ENCODE measurements at places on chromosomes 2 and 18. TPM values are rescaled to one million over a fixed set of nuclear protein-coding genes. Genes with fewer than 3 reads are reported as not detected.

GRCh38 chr2:160512491-160512890 lies 18.9 kb upstream of the RBMS1 start:
- no peaks in the 10 kb centered on the region for H3K27me3 ChIP-seq
- H3K36me3 ChIP-seq, result no peaks in the 10 kb centered on the region
- H3K4me3 ChIP-seq, result no peak overlapping the region

The SRD5A2 gene
- total RNA-seq, result not detected

- H3K4me3 ChIP-seq, result no peak overlapping the region
- DNase-seq, result no peak
- H3K27me3 ChIP-seq, result no peaks in the 10 kb centered on the region
- no peaks in the 10 kb centered on the region for H3K4me1 ChIP-seq
These were observed 41.2 kb downstream of the CTIF start for GRCh38 chr18:48580066-48580465.

GRCh38 chr2:145410086-145410485 lies 890.2 kb upstream of the ZEB2 start:
- H3K27ac ChIP-seq, result no peak overlapping the region
- H3K4me3 ChIP-seq, result no peak overlapping the region
- H3K27me3 ChIP-seq, result no peaks in the 10 kb centered on the region
- DNase-seq, result no peak

DNA sequence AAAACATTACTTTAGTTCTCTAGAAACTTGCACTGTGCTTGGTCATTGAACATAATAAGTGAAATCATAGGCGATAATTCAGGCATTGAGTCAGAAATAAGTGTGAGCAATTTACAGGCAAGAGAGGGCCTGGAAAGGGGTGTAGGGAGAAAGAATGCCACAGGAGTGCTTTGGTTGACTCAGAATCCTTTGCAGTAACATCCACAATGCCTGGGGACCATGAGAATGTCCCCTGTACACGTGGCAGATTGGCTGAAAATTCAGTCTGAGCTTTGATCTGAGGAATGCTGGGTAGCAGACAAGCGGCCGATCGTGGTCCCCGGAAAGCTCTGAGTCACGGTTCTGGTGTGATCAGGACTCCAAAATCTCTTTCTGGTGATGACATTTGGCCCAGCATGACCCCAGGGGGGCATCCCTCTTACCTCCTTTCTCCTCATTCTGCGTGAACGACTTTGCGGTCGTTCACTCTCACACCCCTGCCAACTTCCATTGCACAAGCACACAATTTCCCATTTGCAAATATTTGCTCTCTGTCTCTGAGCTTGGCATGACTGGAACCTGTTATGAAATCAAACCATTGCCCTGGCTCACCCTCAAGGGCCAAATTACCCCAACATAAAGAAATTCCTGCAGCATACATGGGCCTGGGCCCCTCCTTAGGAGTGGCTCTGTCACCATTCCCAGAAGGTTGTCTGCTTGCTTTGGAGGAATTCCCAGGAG lies 305.0 kb upstream of the EPAS1 start:
- H3K4me1 ChIP-seq, result no peaks in the 10 kb centered on the region
- no peaks in the 10 kb centered on the region for H3K27me3 ChIP-seq
- no peak for DNase-seq
- no peak overlapping the region for H3K4me3 ChIP-seq
- peaks cover 3% of the 10 kb centered on the region for H3K36me3 ChIP-seq

GRCh38 chr2:146544701-146545100 lies 1300.1 kb upstream of the ACVR2A start:
- no peak overlapping the region for H3K27ac ChIP-seq
- no peaks in the 10 kb centered on the region for H3K36me3 ChIP-seq
- H3K4me1 ChIP-seq, result no peaks in the 10 kb centered on the region
- no peak overlapping the region for H3K4me3 ChIP-seq

DNA sequence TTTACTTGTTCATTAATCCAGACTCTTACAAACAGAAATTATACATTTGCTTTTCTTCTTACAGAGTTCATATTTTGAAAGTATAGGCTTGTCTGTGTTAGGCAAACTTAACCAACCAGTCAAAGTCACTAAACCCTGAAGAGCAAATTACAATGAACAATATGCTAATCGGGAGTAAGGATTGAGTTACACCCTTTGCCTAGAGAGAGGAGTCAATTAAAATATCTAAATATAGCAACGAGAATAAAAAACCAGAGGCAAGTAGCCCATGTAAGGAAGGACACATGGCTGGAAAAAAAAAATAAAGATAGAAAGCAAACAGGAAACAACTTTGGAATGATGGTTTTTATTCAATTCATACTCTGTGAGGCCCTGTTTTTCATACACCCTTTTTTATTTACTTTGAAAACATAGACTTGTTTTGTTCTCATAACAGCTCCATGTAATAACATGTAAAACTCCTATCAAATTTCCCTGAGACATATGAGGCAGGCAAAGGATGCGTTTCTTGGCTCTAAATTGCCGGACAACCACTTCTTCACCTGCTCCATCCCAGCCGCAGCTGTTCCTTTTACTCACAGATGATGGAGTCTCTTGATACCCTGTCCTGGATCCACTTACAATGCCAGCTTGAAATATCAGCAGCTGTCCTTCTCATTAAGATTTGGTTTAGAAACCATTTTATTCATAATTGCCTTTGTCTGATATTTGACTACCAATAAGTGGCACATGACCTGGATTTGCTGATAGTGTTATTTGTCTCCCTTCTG lies 767.7 kb upstream of the GCFC2 start:
- no peak overlapping the region for H3K4me3 ChIP-seq
- no peak overlapping the region for H3K27ac ChIP-seq
- no peaks in the 10 kb centered on the region for H3K27me3 ChIP-seq
- H3K36me3 ChIP-seq, result no peaks in the 10 kb centered on the region

DNA sequence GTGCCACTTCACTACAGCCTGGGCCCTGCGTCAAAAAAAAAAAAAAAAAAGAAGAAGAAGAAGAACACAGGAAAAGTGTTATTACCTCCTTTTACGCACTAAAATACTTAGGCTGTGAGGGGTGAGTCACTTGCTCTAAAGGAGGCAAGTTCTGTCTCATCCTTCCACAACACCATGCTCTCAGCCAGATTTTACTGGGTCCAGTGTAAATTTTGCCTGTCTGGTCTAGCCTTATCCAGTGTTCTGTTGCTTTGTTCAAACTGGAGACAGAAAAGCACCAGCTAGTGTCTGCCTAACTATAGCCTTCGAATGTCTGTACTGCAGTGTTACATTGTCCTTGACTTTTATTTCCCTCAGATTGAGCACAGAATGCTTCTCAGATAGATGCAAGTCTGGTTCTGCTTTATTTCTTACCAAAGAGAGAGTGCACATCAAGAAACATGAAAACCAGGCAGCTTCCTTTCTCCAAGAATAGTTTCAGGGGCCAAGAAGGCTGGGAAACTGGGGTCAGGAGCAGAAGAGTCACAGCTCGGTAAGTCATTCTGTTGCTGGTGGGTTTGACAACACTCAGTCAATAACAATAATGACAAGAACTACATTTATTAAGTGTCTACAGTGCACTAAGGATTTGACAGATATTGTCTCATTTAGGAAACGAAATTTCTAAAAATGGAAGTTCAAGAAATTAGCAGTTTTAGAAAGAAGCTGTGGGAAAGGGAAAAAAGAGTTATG lies 3.1 kb upstream of the MSGN1 start:
- no peaks in the 10 kb centered on the region for H3K4me1 ChIP-seq
- no peak overlapping the region for H3K4me3 ChIP-seq
- no peak for DNase-seq
- H3K36me3 ChIP-seq, result no peaks in the 10 kb centered on the region
- no peaks in the 10 kb centered on the region for H3K27me3 ChIP-seq
- no peak overlapping the region for H3K27ac ChIP-seq

GRCh38 chr2:236672606-236673005 lies 103.0 kb downstream of the ACKR3 start:
- no peaks in the 10 kb centered on the region for H3K4me1 ChIP-seq
- H3K36me3 ChIP-seq, result no peaks in the 10 kb centered on the region
- DNase-seq, result no peak
- H3K27me3 ChIP-seq, result no peaks in the 10 kb centered on the region

The REG3A gene
- total RNA-seq, result not detected

DNA sequence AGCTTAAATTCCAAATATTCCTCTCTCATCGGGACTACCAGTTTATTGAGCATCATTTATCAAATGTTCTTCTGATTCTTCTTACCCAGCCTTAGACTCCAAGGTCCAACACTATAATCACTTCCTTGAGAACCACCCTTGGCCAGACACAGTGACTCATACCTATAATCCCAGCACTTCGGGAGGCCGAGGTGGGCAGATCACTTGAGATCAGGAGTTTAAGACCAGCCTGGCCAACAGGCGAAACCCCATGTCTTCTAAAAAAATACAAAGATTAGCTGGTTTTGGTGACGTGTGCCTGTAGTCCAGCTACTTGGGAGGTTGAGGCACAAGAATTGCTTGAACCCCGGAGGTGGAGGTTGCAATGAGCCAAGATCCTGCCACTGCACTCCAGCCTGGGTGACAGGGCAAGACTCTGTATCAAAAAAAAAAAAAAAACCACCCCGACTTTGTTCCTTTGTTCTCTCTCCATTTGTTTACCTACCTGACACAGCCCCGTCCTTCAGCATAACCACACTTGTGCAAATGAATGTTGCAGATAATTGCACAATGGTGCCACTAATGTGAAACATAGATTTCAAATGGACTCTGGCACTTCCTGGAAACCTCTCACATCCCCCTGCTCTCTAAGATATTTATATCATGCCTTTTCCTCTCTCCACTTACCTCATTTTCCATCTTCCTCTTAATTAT lies 38.9 kb upstream of the LPIN2 start:
- no peaks in the 10 kb centered on the region for H3K27me3 ChIP-seq
- no peaks in the 10 kb centered on the region for H3K36me3 ChIP-seq
- H3K27ac ChIP-seq, result no peak overlapping the region
- DNase-seq, result no peak
- H3K4me1 ChIP-seq, result peaks cover 23% of the 10 kb centered on the region
- H3K4me3 ChIP-seq, result no peak overlapping the region

DNA sequence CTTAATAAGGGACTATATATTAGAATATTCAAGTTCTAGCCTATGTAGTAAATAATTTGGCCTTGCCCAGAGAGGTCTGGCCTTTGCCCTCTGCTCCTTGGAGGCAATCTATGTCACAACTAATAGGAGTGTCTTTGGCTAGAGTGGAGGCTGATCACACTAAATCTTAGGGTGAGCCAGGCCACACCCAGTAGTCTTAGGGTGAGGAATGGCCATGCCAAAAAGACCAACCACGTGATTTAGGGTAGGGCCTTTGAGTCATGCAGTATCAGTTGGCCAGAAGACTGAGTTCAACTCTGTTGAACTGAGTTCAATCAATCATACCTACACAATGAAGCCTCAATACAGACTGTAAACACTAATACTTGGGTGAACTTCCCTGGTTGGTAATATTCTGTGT lies 26.0 kb upstream of the FLACC1 start:
- H3K4me1 ChIP-seq, result no peaks in the 10 kb centered on the region
- no peaks in the 10 kb centered on the region for H3K27me3 ChIP-seq
- no peak overlapping the region for H3K27ac ChIP-seq
- no peak overlapping the region for H3K4me3 ChIP-seq

DNA sequence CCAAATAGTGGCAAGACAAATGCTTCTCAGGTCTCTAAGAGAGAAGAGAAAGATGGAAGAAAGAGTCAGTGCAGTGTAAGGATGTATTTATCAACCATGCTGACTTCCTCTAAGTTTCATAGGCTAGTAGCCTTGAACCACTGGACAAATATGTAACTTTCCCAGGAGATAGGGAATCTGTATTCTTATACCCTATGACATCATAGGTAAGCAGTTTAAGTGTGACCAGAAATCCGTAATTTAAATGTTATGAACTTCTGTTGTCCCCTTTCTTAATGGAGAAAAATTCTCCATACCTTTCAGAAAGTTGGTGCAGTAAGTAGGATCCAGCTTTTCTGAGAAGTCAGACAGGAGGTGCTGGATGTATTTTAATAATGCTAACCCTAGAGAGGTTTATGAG lies 256.2 kb downstream of the LNPK start:
- no peaks in the 10 kb centered on the region for H3K36me3 ChIP-seq
- H3K4me3 ChIP-seq, result no peak overlapping the region
- no peaks in the 10 kb centered on the region for H3K27me3 ChIP-seq
- no peaks in the 10 kb centered on the region for H3K4me1 ChIP-seq

- no peak overlapping the region for H3K27ac ChIP-seq
- no peak overlapping the region for H3K4me3 ChIP-seq
- peaks cover 3% of the 10 kb centered on the region for H3K27me3 ChIP-seq
- no peaks in the 10 kb centered on the region for H3K4me1 ChIP-seq
- no peak for DNase-seq
These were observed 41.6 kb downstream of the KCNE4 start for GRCh38 chr2:223093436-223094241.

DNA sequence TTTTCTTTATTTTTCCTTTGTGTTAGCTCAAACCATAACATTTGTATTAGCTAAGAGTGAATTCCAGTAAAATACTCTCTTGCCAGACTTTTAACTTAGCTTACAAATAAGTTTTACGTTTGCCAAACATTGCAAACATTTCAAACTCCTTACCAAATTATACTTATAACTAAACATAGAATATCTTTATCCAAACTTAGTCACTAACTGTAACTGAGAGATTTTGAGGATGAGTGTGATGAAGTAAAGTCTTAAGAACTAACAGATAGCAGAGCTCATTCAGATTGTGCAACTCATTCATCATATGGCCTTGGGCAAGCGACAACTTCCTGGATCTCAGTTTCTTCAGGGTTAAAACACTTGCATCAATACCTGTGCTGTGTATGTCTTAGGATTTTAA lies 533.7 kb downstream of the TDRD15 start:
- H3K27ac ChIP-seq, result no peak overlapping the region
- no peaks in the 10 kb centered on the region for H3K27me3 ChIP-seq
- H3K4me1 ChIP-seq, result no peaks in the 10 kb centered on the region
- H3K4me3 ChIP-seq, result no peak overlapping the region
- no peak for DNase-seq

The SERPINB12 gene
- not detected for total RNA-seq

DNA sequence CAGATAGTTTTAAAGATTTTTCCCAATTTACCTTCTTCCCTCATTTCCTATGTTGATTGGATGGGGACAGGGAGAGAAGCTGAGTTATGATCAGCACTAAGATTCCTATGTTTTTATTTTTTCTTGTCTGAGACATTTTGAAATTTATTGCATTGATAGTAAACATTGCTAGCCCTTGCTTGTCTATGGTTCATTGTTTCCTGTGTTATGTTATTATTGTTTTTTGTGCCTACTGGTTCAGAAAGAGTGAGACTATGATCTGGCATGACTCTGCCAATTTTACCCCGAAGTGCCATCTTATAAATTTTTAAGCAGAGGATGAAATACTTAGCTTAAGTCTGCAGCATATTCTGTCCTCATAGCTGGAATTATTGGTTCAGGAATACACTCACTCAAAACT lies 478.5 kb downstream of the MBD2 start:
- DNase-seq, result no peak
- no peak overlapping the region for H3K27ac ChIP-seq
- no peaks in the 10 kb centered on the region for H3K36me3 ChIP-seq

DNA sequence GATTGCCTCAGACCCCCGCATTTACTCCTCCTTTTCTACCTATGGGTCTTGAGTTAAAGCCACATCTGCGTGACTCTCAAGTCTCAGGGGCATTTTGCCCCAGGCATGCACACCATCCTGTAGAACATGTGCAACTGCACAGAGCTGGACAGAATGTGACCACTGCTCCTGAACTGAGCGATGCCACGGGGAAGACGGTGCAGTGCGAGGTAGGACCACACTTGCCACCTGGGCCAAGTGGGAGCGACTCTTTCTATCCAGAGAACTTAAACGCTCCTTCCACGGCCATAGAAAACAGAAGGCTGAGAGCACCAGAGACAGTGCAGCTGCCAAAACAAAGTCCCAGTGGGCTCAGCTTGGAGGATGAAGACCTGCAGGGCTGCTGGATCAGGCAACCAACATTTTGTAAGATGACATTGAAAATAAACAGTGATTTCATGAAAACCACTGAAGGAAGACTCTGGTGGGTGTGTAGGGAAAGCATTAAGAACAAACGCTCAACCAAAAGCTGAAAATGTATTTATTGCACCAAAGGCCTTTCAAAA lies 149.0 kb upstream of the HDAC4 start:
- H3K27ac ChIP-seq, result no peak overlapping the region
- no peaks in the 10 kb centered on the region for H3K27me3 ChIP-seq
- H3K4me3 ChIP-seq, result no peak overlapping the region

Measured in CD4-positive, alpha-beta T cell (primary cell).